Panc1 (cell line): ENCODE measurements at places on chromosomes 7 and 10. TPM values are rescaled to one million over a fixed set of nuclear protein-coding genes. Genes with fewer than 3 reads are reported as not detected.

DNA sequence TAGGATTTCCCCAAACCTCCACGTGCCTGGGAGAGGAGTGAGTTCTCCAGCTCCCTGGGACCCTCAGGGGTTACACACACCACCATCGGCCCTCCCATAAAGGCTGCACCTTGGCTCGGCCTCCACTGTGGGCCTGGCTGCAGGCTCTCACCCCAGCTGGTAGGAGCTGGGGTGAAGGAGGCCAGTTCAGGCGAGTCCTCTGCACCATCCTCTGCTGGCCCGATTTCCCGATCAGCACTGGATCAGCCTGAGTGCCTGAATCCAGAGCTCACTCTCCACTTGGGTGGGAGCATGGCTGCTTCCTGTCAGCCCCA lies 115.1 kb upstream of the RET start:
- no peaks in the 10 kb centered on the region for H3K27me3 ChIP-seq
- no peak overlapping the region for H3K27ac ChIP-seq
- H3K4me3 ChIP-seq: no peak overlapping the region
- H3K4me1 ChIP-seq: peaks cover 12% of the 10 kb centered on the region
- no peak for DNase-seq

NEURL1 gene
- 0.10 TPM for total RNA-seq

GRCh38 chr10:106897719-106898118 lies 266.8 kb downstream of the SORCS1 start:
- H3K27me3 ChIP-seq: no peaks in the 10 kb centered on the region
- no peak overlapping the region for H3K27ac ChIP-seq
- H3K36me3 ChIP-seq: no peaks in the 10 kb centered on the region
- H3K4me3 ChIP-seq: no peak overlapping the region
- no peak for DNase-seq
- H3K4me1 ChIP-seq: no peaks in the 10 kb centered on the region

DNA sequence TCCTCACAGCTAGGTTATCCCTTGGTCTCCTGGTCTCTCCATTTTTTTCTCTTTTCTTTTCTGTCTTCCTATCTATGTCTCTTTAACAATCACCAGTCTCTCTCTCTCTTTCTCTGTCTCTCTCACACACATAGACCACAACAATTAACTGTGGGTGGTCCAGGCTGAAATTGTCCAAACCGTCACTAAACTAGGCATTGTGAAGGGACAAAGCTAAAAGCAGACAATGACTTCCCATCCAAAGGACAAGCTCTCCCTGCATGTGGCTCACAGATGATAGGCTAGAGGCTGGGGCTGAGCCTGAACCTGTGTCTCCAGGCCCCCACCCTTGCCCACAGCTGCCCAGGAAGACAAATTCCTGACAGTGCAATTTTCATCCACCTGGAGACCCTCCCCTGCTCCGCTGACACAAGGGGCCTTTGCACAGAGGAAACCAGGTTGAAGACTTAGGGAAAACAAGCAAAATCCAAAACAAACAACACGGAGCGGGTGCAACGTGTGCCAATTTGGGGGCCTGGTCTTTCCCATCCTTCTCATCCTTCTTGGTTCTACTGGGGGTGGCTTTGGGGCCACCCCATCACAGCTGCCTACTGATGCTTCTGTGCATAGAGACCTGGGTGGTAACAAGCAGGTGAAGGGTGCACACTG lies 755.4 kb downstream of the GRID1 start:
- H3K4me1 ChIP-seq: no peaks in the 10 kb centered on the region
- no peak overlapping the region for H3K4me3 ChIP-seq
- H3K36me3 ChIP-seq: no peaks in the 10 kb centered on the region
- no peak overlapping the region for H3K27ac ChIP-seq
- no peak for DNase-seq
- no peaks in the 10 kb centered on the region for H3K27me3 ChIP-seq

MLXIPL gene
- total RNA-seq: 7.2 TPM

- no peaks in the 10 kb centered on the region for H3K4me1 ChIP-seq
- no peaks in the 10 kb centered on the region for H3K36me3 ChIP-seq
- H3K27me3 ChIP-seq: no peaks in the 10 kb centered on the region
- no peak overlapping the region for H3K4me3 ChIP-seq
These were observed 88.3 kb downstream of the SLC25A13 start for GRCh38 chr7:96233528-96234154.

DNA sequence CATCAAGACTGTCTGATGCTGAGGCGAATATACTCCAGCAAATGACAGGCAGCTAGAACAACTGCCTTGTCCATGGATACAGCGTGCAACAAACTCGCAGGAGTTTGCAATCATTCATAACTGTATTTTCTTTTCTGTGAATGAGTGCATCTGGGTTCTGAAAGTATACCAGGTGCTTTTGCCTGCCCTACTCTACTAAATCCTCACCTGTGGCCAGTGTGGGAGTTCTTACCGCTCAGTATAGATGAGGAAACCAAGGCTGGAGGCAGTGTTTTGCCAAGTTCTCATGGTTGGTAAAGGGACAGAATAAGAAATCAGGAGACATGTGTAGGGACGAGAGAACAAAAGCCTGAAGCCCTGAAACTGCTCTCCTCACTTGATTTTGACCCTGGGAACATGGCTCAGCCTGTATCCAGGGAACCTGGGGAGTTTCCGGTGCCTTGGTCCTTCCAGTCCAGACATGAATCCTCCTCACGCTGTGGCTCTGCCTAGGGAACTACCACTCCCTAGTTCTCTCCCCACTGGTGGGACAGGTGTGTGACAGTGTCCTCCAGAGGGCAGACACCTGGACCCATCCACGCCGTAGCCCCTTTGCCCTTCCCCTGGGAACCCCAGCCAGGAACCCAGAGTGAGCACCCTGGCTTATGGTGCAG lies 142.0 kb downstream of the CDH23 start:
- no peak overlapping the region for H3K4me3 ChIP-seq
- no peak overlapping the region for H3K27ac ChIP-seq
- H3K4me1 ChIP-seq: no peaks in the 10 kb centered on the region
- peaks cover 5% of the 10 kb centered on the region for H3K27me3 ChIP-seq
- no peak for DNase-seq

DNA sequence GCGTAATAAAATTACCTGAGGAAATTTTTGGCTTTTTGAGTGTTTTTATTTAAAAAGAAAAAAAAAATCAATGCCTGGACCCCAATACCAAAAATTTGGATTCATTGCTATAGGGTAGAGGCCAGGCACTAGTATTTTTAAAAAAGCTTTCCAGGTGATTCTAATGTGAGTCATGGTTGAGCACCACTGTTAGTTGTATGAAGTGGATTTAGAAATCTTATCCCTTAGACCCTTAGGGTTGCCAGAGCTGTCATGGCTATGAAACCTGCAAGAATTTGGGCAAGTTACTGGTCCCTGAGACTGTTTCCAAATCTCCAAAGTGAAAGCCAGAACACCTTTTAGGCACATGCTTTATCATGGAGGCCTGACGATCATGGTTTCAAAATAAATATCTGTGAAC lies 262.5 kb downstream of the AHR start:
- H3K4me3 ChIP-seq: no peak overlapping the region
- H3K27me3 ChIP-seq: no peaks in the 10 kb centered on the region
- no peak overlapping the region for H3K27ac ChIP-seq
- no peaks in the 10 kb centered on the region for H3K36me3 ChIP-seq

DNA sequence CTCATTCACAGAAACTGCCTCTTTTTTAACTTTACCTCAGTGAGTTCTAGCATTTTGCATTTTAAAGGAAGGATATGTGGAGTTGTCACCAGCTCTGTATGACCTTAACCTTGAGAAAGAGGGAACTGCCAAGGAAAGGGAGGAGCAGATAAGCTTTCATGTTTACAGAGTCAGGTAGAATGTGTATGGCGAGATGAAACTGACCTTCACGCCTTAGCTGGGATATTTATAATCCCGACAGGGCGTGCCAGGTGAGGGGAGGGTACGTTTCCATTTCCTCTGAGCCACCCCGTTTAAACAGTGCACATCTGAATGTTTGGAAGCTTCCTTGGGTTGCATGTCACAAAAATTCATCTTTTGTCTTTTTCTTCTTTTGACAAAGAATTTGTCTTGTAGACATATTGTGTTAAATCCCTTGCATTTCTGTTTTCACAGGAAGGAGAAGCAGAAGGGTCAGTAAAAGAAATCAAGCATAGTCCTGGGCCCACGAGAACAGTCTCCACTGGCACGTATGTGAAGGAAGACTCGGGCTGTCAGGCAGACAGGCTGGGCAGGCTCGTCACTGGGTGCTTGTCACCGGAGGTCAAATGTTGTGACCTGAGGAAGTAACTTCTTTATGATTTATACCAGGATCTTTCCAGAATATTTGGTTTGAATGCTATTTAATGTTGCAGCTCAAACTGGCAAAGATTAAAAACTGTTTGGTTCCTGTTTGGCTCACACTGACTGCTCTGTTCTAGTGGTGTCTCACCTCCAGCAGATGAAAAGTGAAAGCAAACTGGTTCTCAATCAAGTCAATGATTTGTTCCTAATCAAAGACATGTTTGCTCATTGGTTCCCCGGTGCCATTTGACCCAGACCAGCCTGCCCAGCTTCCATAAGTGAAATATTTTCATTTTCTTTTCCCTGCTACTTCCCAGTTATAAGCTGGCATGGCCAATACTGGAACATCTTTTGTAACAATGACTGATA lies 16.2 kb downstream of the OPTN start:
- no peaks in the 10 kb centered on the region for H3K4me1 ChIP-seq
- no peak overlapping the region for H3K27ac ChIP-seq
- peaks cover 7% of the 10 kb centered on the region for H3K36me3 ChIP-seq
- H3K27me3 ChIP-seq: no peaks in the 10 kb centered on the region

ORC5 gene
- total RNA-seq: 24.6 TPM

GRCh38 chr7:151565541-151565940 lies 45.8 kb upstream of the RHEB start:
- DNase-seq: no peak
- peaks cover 36% of the 10 kb centered on the region for H3K36me3 ChIP-seq
- H3K27me3 ChIP-seq: no peaks in the 10 kb centered on the region
- H3K4me3 ChIP-seq: no peak overlapping the region

GRCh38 chr10:105025092-105025491 lies 384.0 kb downstream of the SORCS3 start:
- no peaks in the 10 kb centered on the region for H3K4me1 ChIP-seq
- no peak overlapping the region for H3K4me3 ChIP-seq
- no peak for DNase-seq

DNA sequence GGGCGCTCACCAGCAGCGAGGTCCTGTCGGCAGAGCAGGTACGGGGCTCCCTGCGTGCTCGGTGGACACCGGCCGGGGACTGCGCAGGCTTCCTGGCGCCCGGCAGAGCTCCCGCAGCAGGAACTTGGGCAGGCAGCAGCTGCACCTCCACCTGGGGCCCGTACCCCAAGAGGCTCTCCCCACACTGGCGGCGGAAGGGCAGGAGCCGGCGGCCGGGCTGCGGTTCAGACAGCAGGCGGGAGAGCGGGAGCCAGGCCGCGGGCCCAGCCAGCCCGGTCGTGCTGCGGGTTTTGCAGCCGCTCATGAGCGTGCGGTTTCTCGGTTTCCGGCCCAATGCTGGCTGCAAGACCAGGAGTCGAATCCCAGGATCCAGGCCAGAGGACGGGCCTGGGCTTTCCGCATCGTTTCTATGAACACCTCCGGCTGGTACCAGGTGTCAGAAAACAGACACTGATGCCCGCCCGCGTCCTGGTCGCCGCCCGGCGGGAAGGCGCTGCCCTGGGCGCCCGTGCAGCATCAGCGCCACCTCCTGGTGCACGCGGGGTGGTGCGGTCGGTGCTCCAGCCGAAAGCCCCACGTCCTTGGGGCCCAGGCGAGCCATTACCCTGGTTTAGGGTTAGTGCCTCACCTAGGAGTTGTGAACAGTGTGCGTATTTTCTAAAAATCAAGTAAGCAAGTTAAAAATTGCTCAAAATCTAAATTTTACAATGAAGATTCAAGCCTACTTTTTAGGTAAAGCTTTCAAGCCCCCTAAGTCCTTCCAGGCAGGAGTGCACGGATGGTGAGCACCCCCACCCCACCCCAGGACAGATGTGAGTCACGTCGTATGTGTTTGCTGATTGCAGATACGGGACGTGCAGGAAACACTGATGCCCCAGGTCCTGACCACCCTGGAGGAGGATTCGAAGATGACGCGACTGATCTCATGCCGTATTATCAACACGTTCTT lies 47.4 kb upstream of the PRKAR1B start:
- no peak for DNase-seq
- no peak overlapping the region for H3K4me3 ChIP-seq
- H3K27ac ChIP-seq: no peak overlapping the region
- H3K27me3 ChIP-seq: no peaks in the 10 kb centered on the region
- peaks cover 17% of the 10 kb centered on the region for H3K36me3 ChIP-seq

- H3K4me1 ChIP-seq: no peaks in the 10 kb centered on the region
- no peaks in the 10 kb centered on the region for H3K27me3 ChIP-seq
- H3K4me3 ChIP-seq: no peak overlapping the region
- H3K27ac ChIP-seq: no peak overlapping the region
- DNase-seq: no peak
- no peaks in the 10 kb centered on the region for H3K36me3 ChIP-seq
These were observed 68.2 kb upstream of the RPA3 start for GRCh38 chr7:7786595-7786994.

DNA sequence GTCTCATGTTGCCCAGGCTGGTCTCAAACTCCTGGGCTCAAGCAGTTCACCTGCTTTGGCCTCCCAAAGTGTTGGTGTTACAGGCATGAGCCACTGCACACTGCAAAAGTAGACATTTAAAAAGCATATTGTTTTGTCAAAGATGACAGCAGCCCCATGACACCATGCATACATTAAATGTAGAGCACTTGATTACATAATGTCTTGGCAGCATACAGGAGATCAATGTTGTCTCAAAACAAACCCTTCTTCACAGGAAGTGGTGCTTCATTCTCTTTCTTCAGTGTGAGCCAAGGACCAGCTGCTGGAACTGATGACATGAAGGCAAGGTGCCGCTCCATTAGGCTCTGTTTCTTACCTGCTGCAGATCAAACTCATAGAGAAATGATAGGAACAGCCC lies 218.4 kb downstream of the KLF6 start:
- H3K4me3 ChIP-seq: no peak overlapping the region
- no peak overlapping the region for H3K27ac ChIP-seq
- no peaks in the 10 kb centered on the region for H3K27me3 ChIP-seq
- no peaks in the 10 kb centered on the region for H3K36me3 ChIP-seq
- DNase-seq: no peak
- H3K4me1 ChIP-seq: no peaks in the 10 kb centered on the region

DNA sequence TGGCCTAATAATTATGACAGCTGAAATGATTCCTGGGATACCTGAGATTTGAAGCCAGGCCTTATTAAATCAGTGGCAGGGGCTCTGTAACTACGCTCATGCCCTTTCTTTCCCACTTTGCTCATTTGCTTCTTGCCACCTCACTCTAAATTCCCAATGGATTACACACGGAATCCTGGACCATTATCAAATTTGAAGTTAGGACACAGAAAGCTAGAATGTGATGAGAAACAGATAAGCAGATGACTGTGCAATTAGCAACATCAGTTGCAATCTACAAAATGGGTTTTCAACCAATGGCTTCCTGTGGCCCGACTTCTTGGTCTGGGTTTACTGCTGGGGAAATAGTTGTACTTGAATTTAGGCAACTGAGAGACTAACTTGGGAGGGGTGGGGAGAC lies 374.3 kb downstream of the INHBA start:
- peaks cover under 1% of the 10 kb centered on the region; the same call in 1 of the 2 replicates for H3K4me1 ChIP-seq

- no peak overlapping the region for H3K27ac ChIP-seq
- no peak for DNase-seq
- H3K4me1 ChIP-seq: peaks cover 10% of the 10 kb centered on the region
- H3K27me3 ChIP-seq: no peaks in the 10 kb centered on the region
- no peak overlapping the region for H3K4me3 ChIP-seq
These were observed 2.3 kb upstream of the SLC29A3 start for GRCh38 chr10:71316786-71317160.
